ENCODE measurements at places on chromosomes 1 and 21.

DNA sequence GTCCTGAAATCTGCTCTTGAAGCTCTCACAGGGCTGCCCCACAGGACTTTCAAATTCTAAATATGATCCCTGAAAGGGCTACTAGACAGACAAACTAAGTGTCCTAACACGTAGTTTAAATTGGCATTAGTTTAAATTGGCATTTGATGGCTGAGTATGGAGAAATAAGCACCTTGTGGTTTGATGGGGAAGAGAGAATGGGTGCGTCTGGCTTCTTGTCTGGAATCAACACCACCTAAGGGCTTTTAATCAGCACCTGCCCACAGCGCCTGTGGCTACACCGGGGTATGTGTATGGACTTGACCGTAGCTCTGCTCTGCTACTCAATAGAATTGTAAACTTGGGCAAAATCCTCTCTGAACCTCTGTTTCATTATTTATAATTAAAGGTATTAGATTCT lies 5.7 kb upstream of the LAMB3 start:
- DNase-seq = no peak

GRCh38 chr1:155086128-155086741 lies 7.6 kb downstream of the EFNA3 start:
- DNase-seq = peak; percentile 82

- no peak for DNase-seq
These were observed 57.3 kb upstream of the STUM start for GRCh38 chr1:226491093-226491850.

DNA sequence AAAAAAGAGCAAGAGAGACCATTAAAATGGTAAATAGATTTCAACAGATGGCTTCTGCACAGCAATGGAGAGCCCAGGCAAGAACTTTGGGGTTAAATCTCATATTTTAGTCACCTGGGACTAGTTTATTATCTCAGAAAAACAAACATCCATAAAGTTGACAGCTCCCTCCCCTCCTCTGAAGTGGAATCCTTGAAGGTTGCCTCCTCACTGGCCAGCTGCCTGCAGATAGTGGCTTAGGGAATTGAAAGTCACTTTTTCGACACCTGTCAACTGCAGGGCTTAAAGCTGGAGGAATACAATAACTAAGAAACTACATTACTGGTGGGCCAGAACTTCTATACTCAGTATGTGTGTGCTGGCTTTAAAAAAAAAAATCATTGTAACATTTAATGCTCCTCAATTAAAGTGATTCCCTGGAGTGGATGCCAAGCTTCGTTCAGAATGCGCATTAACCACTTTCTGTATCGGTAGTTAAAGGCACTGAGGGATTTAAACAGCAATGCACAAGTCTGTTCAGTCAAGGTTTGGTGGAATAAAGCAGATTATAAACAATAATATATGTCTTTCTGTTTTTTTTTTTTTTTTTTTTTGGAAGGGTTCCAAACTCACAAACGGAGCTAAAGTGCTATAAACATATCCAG lies 52.5 kb downstream of the LHX4 start:
- no peak for DNase-seq

DNA sequence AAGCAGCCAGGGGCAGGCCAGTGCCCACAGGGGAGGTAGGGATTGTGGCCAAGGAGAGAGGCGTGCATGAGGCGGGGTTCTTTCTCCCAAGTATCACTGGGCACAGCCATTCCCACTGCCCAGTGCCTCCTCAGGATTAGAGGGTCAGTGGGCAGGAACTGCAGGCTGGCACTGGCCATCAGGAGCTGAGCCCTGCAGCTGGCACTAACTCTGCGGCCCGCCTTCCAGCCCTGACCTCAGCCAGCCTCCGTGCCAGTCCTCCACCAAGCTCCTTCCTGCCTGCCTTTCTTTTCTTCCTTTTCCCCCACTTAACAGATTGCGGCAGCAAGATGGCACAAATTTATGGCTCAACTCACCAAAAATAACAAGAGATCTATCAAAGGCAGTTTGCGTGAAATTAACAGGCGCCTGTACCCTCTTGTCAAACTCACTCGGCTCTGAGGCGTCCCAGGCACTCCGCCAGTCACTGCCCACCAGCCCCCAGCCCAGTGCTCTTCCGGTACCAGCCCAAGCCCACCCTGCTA lies 11.1 kb downstream of the ADGRB2 start:
- no peak for DNase-seq

DNA sequence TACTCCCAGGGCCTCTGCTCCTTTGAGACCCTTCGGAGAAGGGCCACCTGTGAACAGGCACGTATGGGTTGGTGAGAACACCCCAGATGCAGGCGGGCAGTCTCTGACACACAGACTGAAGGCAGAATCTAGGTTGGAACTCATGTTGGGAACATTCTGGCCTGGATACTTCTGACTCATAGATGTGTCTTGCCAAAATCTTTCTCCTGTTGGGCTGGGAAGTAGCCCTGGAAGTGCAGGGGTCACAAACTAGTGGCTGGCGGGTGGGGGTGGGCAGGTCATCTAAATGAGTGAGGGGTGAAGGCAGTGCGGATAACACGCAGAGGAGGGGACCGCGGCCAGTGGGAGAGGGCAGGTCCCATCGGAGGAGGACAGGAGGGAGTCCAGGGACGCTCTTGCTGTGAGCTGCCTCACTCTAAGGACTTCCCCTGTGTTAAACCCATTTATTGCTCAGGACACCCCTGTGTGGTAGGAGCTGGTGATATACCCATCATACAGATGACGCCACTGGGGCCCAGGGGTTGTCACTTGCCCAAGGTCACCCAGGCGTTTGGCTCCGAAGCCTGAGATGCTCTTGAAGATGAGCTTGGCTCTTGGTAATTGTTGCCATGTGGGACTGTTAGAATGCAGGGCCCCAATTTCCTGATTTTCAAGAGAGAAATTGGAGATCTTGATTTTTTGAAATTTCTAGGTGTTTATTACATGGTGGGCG lies 181.0 kb downstream of the PTPRU start:
- no peak for DNase-seq

DNA sequence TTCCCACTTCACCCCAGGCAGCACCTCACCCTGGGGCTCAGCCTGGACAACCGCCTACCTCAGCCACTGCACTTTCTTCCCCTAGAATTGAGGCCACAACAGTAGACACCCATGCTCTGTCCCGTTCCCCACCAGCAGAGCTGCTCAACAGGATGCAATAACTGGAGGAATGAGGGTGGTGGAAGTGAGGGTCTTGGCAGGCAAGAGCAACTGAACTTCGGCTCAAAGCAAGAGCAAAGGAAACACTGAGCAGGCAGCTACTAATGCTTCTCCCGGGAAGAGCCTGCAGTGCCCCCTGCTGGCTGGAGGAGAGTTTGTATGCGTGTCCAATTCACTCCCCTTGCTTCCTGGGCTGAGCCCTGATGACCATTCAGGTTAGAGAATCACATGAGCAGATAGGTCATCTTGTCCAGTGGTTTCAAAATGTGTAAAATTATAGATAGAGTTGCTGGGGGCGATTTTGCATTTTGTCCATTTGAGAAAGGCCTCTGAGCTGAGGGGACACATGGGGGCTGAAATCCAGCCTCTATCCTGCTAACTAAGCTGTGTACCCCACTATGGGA lies 13.9 kb downstream of the NT5C1A start:
- DNase-seq = no peak
